Stimulated activated CD4-positive, alpha-beta T cell treated with anti-CD3 and anti-CD28 coated beads, Interleukin-1b, Interleukin-23, amount 100 ng/mL, for 24 hours (primary cell): ENCODE measurements at places on chromosomes 4 and X.

DNA sequence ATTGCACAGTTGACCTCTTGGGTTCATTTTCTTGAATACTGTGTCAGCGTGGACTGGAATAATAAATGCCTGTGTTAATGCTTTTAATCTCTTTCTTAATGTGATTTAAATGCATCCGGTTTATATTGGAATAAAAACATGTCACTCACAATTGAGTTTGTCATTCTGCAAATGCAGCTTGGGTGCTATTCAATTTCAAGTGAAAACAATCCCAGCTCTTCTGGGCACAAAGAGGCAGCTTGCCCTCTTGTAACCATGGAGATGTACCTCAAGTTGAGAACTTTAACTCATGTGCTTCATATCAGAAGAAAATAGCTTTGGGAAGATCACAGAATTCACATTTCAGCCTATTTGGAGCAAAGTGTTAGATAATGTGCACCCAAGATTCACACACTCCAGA lies 355.7 kb upstream of the GNPDA2 start:
- no peak for DNase-seq

DNA sequence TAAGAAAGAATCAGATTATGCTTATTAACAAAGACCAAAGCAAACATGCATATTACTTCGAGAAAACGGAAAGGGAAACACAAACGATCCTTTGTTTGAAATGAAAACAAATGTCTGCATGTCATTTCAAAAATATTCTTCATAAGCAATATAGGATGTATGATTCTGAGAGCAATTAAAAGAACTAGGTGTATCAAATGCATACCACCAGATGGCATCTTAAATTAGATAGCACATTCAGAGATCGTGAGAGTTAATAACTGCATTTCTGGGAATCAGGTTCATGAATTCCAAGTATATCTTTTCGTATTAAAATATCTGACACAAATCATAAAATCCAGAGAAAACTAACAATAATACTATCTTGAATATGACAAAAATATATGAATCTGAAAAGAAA lies 159.5 kb downstream of the PPP3CA start:
- DNase-seq: no peak

DNA sequence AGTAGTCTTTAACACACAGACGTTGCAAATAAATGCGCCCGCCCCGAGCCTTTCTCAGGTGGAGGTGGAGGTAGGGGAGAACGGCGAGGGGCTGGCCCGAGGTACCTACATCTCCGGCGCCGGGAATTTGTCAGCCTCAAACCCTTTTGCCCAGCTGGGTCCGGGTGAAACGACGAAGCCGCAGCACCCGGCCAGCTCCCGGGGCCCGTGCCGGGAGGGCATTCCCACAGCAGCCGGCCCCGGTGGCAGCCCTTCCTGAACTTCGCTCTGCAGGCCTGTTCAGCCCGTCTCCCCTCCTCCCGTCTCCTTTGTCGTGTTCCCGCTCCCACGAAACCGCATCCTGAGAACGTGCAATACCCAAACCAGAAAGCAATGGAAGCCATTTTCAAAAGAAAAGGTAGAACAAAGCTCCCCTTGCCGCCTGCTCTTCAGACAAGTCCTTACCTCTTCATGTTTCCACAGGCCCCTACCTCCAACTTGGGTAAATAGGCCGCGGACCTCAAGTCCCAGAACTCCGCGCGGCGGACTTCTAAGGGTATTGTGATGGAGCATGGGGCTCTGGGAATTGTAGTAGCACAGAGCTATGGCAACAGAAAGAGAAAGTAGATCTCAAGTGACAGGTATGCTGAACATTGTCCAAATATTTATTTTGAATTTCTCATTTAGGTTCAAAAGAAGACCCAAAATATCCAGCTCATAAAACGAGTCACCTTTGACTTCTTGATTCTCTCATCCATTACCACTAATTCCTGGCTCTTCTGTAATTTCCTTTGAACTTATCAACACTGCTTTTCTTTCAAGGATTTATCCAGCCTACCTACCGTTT lies at the start of gene RBM41:
Gene RBM41, minus strand, starts transcription at position 501 of the 826 bp plus-strand sequence. Its CDS starts 49 bp downstream, at position 452.
- peak; percentile 50 for DNase-seq

GRCh38 chr4:130747842-130748241 lies 1651.9 kb downstream of the C4orf33 start:
- no peak for DNase-seq

DNA sequence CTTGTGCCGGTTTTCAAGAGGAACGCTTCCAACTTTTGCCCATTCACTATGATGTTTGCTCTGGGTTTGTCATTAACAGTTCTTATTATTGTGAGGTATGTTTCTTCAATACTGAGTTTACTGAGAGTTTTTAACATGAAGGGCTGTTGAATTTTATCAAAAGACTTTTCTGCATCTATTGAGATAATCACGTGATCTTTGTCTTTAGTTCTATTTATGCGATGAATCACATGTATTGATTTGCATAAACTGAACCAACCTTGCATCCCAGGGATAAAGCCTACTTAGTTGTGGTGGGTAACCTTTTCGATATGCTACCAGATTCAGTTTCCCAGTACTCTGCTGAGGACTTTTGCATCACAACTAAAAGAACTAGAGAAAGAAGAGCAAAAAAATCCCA lies 318.0 kb downstream of the GASK1B start:
- no peak for DNase-seq

- no peak for DNase-seq
These were observed 15.3 kb downstream of the NPY1R start for GRCh38 chr4:163317110-163317509.

DNA sequence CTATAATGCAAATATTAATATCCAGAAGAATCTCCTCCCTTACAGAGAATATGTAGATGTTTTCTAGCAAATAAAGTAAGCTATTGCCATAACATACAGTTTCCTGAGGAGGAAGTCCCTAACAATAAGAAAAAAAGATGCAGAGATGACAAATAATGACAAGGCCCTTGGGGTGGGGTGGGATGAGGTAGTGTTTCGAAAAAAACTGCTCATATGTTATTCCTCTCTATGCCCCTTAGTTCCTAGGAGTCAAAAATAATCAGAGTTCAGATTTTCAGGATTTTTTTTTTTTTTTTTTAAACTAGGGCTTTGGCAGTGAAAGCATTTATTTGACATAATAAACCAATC lies 99.0 kb downstream of the ZAR1 start:
- no peak for DNase-seq

DNA sequence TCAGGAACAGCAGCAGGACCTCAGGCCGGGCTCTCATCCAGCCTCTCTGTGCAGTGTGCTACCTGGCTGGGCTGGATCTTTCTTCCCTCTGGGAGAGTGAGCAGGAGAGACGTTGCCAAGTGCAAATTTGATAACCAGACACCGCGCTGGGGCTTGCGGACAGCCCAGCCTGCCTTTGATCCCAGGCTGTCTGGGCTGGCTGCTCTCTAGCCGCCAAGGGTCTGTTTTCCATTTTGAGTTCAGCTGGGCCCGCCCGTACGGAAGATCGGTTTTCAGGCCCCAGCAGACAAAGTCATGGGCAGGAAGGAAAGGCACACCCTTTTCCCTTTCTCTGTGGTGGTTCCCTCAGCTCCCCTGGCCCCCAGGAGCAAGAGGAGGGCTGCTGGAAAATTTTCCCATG lies 90.2 kb downstream of the CPZ start:
- DNase-seq: no peak
